Esophagus muscularis mucosa (tissue), 4 donors: ENCODE measurements at places on chromosomes 7 and 10. TPM values are rescaled to one million over a fixed set of nuclear protein-coding genes. Genes with fewer than 3 reads are reported as not detected.
A peak's percentile ranks its signal among the peaks of the same experiment; 100 is the strongest.

- no peak overlapping the region for H3K4me3 ChIP-seq
- no peak overlapping the region for H3K27ac ChIP-seq
- H3K4me1 ChIP-seq = no peaks in the 10 kb centered on the region
- H3K36me3 ChIP-seq = no peaks in the 10 kb centered on the region
- H3K27me3 ChIP-seq = no peaks in the 10 kb centered on the region
These were observed 122.2 kb downstream of the NOC3L start for GRCh38 chr10:94240491-94240890.

GRCh38 chr7:114392686-114393085, 21.9 kb upstream of the FOXP2 start:
- peaks cover 5% of the 10 kb centered on the region for H3K4me1 ChIP-seq
- H3K27me3 ChIP-seq = no peaks in the 10 kb centered on the region
- H3K36me3 ChIP-seq = no peaks in the 10 kb centered on the region
- no peak overlapping the region for H3K27ac ChIP-seq
- no peak overlapping the region for H3K4me3 ChIP-seq

DNA sequence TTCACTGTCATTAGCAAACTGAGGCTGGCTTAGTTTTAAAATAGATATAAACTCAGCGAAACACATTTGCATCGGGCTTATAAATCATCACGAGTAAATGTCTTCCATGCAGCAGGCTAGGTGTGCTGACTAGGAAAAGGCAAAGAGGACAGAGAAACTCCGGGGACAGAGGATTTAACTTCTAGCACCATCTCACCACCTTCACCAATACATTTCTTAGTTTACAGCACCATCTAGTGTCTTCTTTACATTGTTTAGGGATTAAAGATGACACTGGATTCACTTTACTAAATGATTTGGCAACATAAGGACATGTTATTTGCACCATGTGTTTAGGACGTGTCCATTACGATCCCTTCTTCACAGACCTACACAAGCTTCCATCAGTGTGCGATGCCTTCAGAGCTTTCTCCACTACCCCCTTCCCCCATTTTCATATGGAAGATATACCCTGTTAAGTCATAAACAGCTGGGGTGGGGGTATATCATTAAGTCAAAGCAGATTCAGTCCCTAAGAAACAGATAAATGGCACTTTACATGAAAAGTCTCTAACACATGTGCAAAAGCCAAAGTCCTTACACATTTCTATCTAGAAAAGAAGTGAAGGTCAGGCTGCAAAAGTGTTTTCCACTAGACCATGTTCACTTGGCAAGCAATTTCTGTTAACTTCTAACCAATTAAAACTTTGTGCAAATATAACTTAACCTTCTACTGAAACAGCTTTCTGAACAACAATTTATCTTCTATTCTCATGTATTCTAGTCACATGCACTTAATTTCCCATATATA, 103.3 kb downstream of the GRB10 start:
- DNase-seq = no peak
- H3K27ac ChIP-seq = no peak overlapping the region
- H3K36me3 ChIP-seq = peaks cover 7% of the 10 kb centered on the region
- no peak overlapping the region for H3K4me3 ChIP-seq

- DNase-seq = peak; percentile 95
- no peak overlapping the region for H3K27ac ChIP-seq
- no peaks in the 10 kb centered on the region for H3K36me3 ChIP-seq
- no peak overlapping the region for H3K4me3 ChIP-seq
- peaks cover 14% of the 10 kb centered on the region for H3K4me1 ChIP-seq
- H3K27me3 ChIP-seq = no peaks in the 10 kb centered on the region
These were observed 696.9 kb upstream of the NRP1 start for GRCh38 chr10:34031400-34031799.

DNA sequence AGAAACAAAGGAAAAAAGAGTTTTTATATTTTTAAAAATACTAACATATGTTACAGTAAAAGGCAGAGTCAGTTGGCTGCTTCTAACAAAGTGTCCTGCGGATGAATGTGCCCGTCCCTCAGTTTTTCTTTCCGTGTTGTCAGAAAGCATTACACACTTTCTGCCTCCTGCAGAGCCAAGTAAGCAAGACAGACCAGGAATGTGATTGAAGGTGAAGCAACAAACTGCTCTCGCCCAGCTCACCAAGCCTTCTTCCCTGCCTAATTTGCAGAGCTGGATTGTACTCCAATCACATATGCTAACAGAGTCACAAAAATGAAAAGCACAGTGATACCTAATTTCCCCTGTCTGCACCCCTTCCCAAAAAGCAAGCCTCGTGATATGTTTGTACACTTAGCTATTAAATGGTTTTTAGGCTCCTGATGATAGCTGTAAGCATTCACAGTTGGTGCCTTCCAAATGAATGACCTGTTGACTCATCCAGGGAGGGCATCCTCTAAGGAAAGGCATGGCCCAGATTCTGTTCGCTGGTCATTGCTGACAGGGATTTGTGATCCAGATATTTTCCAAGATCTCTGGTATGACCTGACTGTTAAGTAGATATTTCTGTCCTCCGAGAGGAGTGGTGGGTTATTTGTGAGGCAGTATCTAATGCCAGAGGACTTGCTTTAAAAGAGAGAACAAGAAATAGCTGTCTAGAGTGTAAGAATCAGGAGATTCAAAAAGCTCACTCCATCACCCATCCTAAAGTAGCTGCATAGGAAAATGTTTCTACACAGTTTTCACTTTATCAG, 187.3 kb upstream of the PLXDC2 start:
- no peak overlapping the region for H3K4me3 ChIP-seq
- peaks cover 4% of the 10 kb centered on the region for H3K4me1 ChIP-seq
- no peaks in the 10 kb centered on the region for H3K27me3 ChIP-seq
- no peaks in the 10 kb centered on the region for H3K36me3 ChIP-seq

- H3K36me3 ChIP-seq = no peaks in the 10 kb centered on the region
- H3K4me1 ChIP-seq = peaks cover 36% of the 10 kb centered on the region
- H3K27ac ChIP-seq = peak overlapping the region; percentile 5
- no peak overlapping the region for H3K4me3 ChIP-seq
- DNase-seq = no peak
These were observed 28.4 kb downstream of the ENTPD1 start for GRCh38 chr10:95784279-95784913.

- H3K4me3 ChIP-seq = no peak overlapping the region
- H3K4me1 ChIP-seq = no peaks in the 10 kb centered on the region
- no peaks in the 10 kb centered on the region for H3K27me3 ChIP-seq
- H3K27ac ChIP-seq = no peak overlapping the region
- DNase-seq = no peak
These were observed 204.3 kb upstream of the CSTF2T start for GRCh38 chr10:51903675-51904074.

- no peak overlapping the region for H3K4me3 ChIP-seq
- H3K4me1 ChIP-seq = peaks cover 20% of the 10 kb centered on the region
- peaks cover 7% of the 10 kb centered on the region for H3K36me3 ChIP-seq
- no peak overlapping the region for H3K27ac ChIP-seq
- DNase-seq = no peak
These were observed 66.8 kb downstream of the CCDC6 start for GRCh38 chr10:59839576-59839975.

DNA sequence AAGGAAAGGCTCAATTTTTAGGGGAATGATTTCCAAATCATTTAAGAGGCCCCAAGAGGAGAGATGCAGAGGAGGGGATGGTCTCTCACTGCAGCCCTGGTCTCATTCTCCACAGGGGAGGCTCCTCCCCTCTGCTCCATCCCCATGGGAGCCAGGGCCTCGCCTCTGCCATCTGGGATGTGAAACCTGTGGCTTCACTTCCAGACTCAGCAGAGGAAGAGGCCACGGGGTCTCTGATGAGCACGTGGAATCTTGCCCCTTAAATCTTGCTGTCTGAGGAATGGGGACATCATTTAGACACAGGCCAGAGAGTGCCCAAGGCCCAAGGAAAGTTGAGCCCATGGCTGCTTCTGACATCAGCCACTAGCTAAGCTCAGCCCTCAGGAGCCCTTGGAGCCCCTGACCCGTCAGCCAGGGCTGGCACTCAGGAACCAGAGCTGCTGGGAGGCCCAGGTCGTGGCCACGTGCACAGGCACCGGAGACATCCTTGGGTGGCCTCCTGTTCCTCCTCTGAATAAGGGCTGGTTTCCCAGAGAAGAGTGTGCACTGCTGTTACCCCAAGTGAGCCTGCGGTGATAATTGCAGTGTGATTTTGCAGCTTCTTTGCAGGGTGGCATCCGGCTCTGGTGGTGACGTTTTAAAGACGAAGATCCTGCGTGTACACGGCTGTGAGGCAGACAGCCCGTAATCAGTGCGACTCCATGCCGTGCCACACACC, 50.5 kb downstream of the VIPR2 start:
- DNase-seq = no peak
- no peaks in the 10 kb centered on the region for H3K27me3 ChIP-seq
- H3K4me3 ChIP-seq = no peak overlapping the region
- H3K36me3 ChIP-seq = no peaks in the 10 kb centered on the region
- no peak overlapping the region for H3K27ac ChIP-seq

GRCh38 chr7:30146127-30146612, 11.4 kb downstream of the MTURN start:
- H3K27me3 ChIP-seq = no peaks in the 10 kb centered on the region
- peak overlapping the region; percentile 78 for H3K27ac ChIP-seq
- peaks cover 94% of the 10 kb centered on the region for H3K4me1 ChIP-seq
- no peak overlapping the region for H3K4me3 ChIP-seq
- H3K36me3 ChIP-seq = no peaks in the 10 kb centered on the region
- no peak for DNase-seq

SP8 gene
- not detected for total RNA-seq

GRK5 gene
- total RNA-seq = 43.6 TPM
